ENCODE measurements at places on chromosomes 4 and X. TPM values are rescaled to one million over a fixed set of nuclear protein-coding genes. Genes with fewer than 3 reads are reported as not detected.
A peak's percentile ranks its signal among the peaks of the same experiment; 100 is the strongest.

- DNase-seq: no peak
These were observed 126.5 kb downstream of the KIT start for GRCh38 chr4:54784161-54784671.

DNA sequence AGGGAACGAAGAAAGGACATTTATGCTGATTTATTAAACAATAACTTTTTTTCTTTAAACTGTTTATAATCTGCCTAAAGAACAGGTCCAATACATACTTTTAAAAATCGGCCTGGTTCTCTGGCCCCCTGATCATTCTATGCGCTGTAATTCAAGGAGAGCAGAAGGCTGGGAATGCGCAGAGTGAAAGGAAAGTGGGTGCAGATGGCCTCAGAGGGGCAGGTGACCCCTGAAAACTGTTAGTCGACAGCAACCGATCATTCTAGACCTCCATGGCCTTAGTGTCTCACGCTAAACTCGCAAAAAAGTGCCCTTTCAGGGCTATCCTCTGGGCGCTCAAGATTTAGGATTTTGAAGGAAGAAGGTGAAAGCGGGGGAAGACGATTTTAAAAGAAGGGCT lies 2.2 kb downstream of the PDE5A start:
- no peak for DNase-seq

Gene CXorf49
- not detected for total RNA-seq

DNA sequence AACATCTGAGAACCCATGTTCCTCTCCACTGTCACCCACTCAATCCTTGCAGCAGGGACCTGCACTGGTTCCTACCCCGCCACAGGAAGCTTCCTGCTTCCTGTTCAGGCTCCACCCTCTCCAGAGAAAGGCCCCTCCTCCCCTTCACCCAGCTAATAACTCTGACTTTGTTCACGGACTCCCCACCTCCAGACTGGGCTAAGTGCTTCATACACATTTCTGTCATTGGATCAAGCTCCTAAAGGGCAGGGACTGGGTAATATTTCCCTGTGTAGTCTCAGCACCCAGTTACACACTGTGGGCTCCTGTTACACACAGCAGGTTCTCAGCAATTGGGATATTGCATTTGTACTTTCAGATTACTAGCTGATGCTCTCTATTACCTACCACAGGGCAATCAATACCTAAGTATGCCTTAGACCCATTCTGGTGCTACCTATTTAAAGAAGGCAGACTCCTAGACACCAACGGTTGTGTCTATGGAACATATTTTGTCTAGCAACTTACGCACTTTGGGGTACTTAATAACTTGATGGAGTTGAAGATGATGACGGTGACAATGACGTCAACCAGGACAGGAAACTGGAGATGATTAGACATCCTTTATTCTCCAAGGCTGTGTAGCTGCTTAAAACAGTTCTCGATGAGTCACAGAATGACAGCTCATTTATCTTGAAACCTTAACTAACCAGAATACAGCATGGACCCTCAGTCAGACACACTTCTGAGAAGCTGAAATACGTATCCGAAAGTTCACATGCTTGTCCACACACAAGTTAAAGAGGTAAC lies 58.1 kb downstream of the MAML3 start:
- DNase-seq: peak; percentile 95

DNA sequence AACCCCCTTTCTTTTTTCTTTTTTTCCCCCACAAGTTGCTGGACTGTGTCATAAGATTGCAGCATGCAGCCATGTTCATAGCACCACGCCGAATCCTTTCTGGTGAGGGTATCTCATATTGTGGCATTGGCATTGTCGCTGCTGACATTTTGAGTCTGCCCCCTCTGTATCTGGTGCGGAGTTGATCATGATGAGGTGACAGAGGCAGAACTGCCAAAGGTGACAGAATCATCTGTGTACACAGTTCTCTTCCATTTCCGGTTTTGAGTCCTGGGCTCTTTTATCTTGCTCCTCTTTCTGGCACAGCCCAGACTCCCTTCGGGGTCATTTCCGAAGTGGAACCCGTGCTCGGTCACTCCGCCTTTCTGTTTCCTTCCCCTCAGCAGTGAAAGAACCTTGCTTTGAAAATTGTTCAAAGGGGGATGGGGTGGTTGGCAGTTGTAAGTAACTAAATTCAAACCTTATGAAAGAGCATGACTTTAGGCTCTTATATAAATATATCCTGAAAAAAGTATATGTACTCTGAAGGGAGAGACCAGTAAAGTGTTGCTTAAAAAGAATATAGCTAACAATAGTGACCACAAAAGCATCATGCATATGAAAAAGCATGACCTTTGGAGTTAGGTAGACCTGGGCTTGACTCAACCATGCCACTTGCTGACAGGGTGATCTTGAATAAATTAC lies 55.0 kb upstream of the BMP2K start:
- no peak for DNase-seq

All from bronchial epithelial cell (primary cell).